ENCODE measurements at places on chromosomes 12 and 14. TPM values are rescaled to one million over a fixed set of nuclear protein-coding genes. Genes with fewer than 3 reads are reported as not detected.

Gene SLC6A13
- total RNA-seq = not detected

Gene GZMB
- 2.1 TPM for total RNA-seq

Gene SLCO1B3
- not detected for total RNA-seq

Gene STAB2
- total RNA-seq = 1.5 TPM

Gene RILPL2
- 0.72 TPM for total RNA-seq

Gene PDE3A
- total RNA-seq = 83.9 TPM

Gene PRIMA1
- 1.6 TPM for total RNA-seq

Gene CLEC2A
- total RNA-seq = not detected

Gene DCN
- total RNA-seq = 91.0 TPM

Gene CACNA2D4
- total RNA-seq = 3.9 TPM

Gene ADAMTS20
- total RNA-seq = not detected

Gene ZNF385A
- total RNA-seq = 15.0 TPM

Gene NKX2-1
- total RNA-seq = not detected

Gene PZP
- total RNA-seq = not detected

Gene AICDA
- total RNA-seq = not detected

Gene MMP14
- 48.1 TPM for total RNA-seq

Gene CLEC1B
- total RNA-seq = not detected

Gene RFLNA
- 74.5 TPM for total RNA-seq

Gene SRGAP1
- 15.9 TPM for total RNA-seq

Gene PXN
- 117 TPM for total RNA-seq

Gene KLHDC2
- total RNA-seq = 83.0 TPM

Gene ST8SIA1
- 3.2 TPM for total RNA-seq

Gene ART4
- 1.9 TPM for total RNA-seq

Gene TBX5
- not detected for total RNA-seq

Gene KLRG1
- total RNA-seq = 1.1 TPM

Gene KRT81
- not detected for total RNA-seq

Gene SLC7A7
- 7.6 TPM for total RNA-seq

Gene PPP1R36
- 1.8 TPM for total RNA-seq

Gene ESYT1
- total RNA-seq = 75.7 TPM

Gene VDR
- total RNA-seq = 162 TPM

Gene NYNRIN
- 12.1 TPM for total RNA-seq

Gene OASL
- 3.7 TPM for total RNA-seq

Gene JAG2
- total RNA-seq = 8.2 TPM

Gene OVCH1
- not detected for total RNA-seq

Gene IL26
- not detected for total RNA-seq

Gene FAM186B
- 0.39 TPM for total RNA-seq

Gene LIN7A
- total RNA-seq = 3.1 TPM

Gene TTC5
- total RNA-seq = 17.0 TPM

Gene ANO6
- total RNA-seq = 7.8 TPM

Gene ASIC1
- total RNA-seq = 9.9 TPM

Gene GPX2
- total RNA-seq = 590 TPM

Gene PTPN6
- 61.7 TPM for total RNA-seq

Gene KIF5A
- 9.1 TPM for total RNA-seq

Gene CELA1
- total RNA-seq = not detected

Gene CMTM5
- total RNA-seq = 3.5 TPM

Gene AJUBA
- 4.7 TPM for total RNA-seq

Gene CLEC4A
- 1.0 TPM for total RNA-seq

Gene SERPINA10
- 0.09 TPM for total RNA-seq

Gene TEX52
- total RNA-seq = not detected

Gene PROX2
- total RNA-seq = not detected

Gene NAA25
- total RNA-seq = 17.9 TPM

Gene OR11G2
- total RNA-seq = not detected

Gene VCPKMT
- total RNA-seq = 8.9 TPM

Gene CLEC6A
- total RNA-seq = not detected

Gene COCH
- 0.89 TPM for total RNA-seq

All from mucosa of descending colon (tissue), 3 donors.